ENCODE measurements at places on chromosomes 5 and 9.

- DNase-seq, result no peak
These were observed 1866.1 kb upstream of the NUDT12 start for GRCh38 chr5:105428451-105429380.

- DNase-seq, result no peak
These were observed 111.2 kb downstream of the SH3TC2 start for GRCh38 chr5:148951612-148952011.

DNA sequence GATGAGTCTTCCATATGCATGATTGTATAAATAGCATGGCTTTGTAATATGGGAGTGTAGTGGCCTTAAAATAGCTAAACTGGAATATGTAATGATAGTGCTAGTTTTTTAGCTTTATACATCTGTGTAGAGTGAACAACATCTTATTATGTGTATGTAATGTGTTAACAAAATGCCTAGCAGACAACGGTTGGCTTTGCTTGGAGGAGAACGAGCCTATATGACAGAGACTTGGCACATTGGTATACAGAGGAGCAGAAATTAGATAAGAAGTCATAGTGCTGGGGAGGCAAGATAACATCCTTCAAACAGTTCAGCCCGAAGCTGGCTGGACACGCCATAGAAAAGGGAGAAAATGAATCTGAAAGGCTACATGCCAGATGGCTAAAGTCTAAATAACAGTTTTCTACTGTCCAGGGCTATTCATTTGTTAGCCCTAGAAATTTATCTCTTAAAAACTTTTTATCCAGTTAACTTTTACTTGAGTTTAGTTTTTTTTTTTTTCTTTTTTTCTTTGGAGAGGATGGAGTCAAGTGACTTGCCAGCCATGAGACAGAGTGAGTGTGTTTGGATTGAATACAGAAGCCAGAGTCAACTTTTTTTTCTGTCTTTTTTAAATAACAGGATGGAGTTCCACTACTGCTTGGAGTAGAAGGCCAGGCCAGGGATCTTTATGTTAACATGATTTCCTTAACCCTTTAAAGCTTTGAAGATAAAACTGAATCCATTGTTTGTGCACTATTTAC lies 214.4 kb upstream of the ACTBL2 start:
- DNase-seq, result no peak

DNA sequence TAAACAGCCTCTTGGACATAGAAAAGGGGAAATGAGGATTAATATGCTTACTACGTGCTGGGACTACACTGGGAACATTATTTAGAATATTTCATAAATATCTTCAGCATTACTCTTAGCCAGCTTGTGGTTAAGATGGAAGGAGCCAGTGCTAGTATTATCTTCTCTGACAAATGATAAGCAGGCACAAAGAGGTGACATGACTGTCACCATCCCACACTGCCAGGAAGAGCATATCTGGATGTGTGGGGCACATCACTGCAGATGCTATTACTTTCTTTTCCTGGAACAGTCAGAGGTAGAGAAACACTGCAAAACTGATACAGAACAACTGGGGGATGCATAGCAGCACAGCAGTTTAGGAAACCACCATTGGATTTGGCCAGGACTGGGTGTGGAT lies 281.0 kb upstream of the TNC start:
- no peak for DNase-seq

GRCh38 chr5:119368238-119368630 lies 12.4 kb downstream of the TNFAIP8 start:
- peak; percentile 28 for DNase-seq

GRCh38 chr9:109966643-109967368 lies 186.8 kb downstream of the PALM2AKAP2 start:
- no peak for DNase-seq

GRCh38 chr9:91751922-91752321 lies 198.1 kb downstream of the ROR2 start:
- no peak for DNase-seq

DNA sequence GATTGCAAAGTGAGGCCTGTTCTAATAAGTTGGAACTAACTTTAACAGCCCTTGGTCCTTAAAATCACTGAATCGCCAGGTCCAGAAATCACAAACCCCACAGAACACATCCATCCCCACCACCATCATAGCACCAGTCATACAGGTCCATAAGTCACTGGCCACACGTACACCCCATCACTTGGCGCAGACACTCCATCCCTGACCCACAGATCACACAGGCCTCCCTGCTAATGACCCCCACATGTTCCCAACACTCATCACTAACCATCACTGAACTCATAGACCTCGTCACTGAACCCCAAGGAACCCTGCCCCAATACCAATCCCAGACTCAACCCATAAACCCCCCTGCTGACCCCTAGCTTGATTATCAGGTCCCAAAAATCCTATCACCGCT lies 41.2 kb upstream of the ZNF300 start:
- DNase-seq, result no peak

DNA sequence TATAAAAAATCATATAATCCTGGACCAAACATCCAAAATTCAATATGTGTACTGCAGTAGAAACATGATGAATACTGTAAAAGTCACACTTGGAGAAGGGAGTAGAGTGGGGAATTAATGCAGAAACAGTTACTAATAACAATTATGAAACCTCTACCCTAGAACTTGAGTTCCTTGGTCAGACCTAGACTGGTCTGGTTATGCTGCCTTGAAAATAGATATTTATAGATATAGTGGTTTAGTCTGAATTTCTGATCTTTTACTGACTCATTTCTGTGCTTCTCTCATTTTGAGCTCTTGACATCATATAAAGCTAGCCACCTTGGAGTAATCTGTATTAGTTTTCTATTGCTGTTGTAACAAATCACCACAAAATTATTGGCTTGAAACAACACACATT lies 808.7 kb upstream of the CDH10 start:
- no peak for DNase-seq

GRCh38 chr9:136943291-136944211 lies 987 bp downstream of the FBXW5 start:
- no peak for DNase-seq

- DNase-seq, result no peak
These were observed 159.0 kb upstream of the SNX2 start for GRCh38 chr5:122615832-122616231.

DNA sequence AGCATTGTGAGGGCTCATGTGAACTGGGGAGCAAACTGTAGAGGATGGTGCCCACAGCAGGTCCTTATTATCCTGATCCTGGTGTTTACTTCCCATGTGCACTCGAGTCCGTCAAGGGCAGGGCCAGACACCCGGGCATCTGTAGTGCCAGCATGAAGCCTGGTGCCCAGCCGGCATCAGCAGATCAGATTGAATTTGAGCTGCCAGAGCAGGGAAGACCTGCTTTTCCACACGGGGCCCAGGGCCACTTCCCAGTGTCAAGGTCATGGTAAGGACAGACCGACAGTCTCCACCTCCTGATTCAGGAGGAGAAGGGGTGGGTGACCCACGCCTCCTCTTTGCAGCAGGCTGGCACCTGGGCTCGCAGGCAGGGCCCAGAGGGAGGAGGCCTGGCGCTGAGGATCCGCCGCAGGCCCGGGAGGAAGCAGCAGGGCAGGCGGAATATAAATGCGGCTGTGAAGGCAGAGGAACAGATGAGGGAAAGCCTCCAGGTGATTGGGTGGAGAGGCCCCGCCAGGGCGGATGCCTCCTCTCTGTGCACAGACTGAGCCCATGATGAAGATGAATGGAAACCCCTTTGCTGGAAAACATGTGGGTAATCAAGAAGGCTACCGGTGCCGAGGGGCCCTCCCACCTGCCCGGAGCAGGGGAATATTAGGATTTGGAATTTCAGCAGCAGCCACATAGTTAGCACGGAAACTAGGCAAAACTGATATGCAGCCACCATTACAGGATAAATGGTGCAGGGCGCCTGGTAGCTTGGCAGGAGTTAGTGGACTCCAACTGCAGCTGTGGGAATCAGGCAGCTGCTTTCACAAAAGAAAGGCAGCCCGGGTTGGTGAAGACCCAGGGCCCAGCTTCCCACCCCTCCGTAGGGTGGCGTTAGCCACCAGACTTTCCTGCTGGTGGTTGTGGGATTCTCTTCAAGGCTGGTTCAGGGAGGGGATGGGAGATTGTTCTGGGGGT lies 114.9 kb downstream of the GAPVD1 start:
- no peak for DNase-seq

DNA sequence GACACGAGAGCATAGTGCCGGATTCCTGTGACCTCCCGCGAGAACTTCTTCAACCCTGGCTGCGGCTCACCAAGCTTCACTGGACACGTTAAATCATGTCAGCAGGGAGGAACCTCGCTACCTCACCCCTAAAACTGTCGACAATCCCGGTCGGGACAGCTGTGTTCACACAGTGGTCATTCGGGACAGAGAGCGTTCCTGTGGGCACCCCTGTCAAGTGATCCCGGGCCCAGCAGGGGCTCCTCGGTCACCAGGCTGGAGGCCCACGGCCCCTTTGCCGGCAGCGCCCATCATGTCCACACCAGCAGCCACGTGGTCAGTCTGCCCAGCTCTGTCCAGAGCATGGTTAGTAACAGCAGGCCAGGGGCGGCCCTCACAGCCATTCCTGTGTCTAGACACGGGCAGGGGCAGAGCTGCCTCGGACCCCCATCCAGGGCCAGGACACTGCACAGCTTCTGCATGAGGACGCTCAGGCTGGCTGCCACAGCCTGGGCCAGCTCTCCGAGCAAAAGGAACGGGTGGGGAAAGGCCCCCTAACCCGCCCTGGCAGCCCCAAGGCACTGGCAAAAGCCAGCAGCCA lies 3.5 kb downstream of the INPP5E start:
- no peak for DNase-seq

Data from stimulated activated CD8-positive, alpha-beta memory T cell treated with anti-CD3 and anti-CD28 coated beads, Interleukin-2, amount 100 ng/mL, for 1 hour (primary cell).